Stimulated activated CD4-positive, alpha-beta T cell treated with anti-CD3 and anti-CD28 coated beads, TNF-alpha, amount 100 ng/mL, for 1 hour (primary cell): ENCODE measurements at places on chromosomes 1 and 21.

GRCh38 chr1:224733027-224733911 lies 117.2 kb downstream of the CNIH3 start:
- no peak for DNase-seq

GRCh38 chr1:100717218-100717617 lies 2.3 kb upstream of the VCAM1 start:
- DNase-seq: no peak

GRCh38 chr1:110875216-110875731 lies 2.3 kb downstream of the CD53 start:
- DNase-seq: no peak

GRCh38 chr1:221664253-221664652 lies 77.6 kb downstream of the DUSP10 start:
- no peak for DNase-seq

DNA sequence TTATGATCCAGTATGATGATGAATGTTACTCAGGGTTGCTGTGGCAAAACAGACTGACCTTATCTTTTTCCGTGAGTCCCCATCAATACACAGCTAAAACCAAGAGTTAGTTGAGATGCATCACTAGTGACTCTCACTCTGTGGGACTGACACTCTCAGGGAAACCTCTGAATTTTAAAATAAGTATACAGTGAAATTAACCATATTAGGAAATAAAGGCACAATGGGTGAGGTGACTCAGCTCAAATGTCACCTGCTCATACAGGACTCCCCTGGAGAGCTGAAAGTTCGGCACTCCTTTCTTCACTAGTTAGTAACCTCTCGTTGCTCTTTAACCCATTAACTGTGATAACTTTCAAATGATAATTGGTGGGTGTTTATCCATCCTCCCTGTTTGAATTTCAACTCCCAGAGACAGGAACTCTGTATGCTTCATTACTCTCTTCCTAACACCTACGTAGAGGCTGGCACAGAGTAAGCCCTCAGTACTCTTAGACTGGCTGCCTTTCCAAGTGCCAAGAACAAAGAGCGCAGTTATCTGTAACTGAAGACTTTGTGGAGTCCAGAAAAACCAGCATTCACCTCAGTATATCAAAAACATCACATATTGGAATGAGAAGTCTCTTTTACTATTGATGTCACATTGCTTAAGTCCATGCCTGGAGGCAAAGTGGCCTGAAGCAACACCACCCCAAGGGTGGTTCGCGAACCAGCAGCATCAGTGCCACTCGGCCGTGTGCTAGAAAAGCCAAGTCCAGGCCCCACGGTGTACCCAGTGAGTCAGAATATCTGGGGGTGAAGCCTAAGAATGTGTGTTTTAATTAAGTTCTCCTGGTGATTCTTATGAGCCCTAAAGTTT lies 91.1 kb downstream of the NIBAN1 start:
- DNase-seq: no peak

DNA sequence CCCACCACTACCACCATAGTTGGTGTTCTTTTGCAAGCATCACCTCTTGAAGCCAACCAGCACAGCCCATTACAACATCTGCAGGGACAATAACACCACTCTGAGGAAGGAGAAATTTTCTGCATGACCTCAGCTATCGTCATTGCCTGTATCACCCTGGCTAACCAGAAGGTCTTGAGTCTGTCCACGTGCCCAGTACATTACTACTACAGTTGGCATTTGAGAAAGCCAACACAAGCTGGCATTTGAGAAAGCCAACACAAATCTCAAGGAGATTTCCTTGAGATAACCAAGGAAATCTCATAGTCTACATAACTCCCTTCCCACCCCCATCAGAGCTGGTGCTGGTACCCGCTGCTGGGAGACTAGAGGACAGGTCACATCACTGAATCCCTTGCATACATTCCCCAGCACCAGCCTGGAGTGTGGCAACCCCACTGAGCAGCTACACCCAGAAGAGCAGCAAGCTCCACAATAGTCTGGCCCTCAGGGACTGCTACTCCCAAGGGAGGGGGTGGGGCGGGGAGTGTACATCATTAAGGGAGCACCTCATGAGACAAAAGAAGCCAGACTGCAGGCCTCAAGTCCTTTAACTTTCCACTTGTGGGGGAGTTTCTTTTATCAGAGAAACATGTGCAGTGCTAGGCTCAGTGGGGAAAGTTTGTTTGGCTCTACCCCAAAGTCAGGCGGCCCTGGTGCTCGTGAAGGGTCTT lies 46.0 kb upstream of the GUCA2A start:
- no peak for DNase-seq

- no peak for DNase-seq
Measured at GRCh38 chr1:55774446-55774845, 559.3 kb upstream of the USP24 start.

- DNase-seq: peak; percentile 15
Measured at GRCh38 chr1:147700042-147701006, 30.0 kb upstream of the ACP6 start.

GRCh38 chr21:36015045-36015444 lies 45.3 kb downstream of the SETD4 start:
- no peak for DNase-seq

- DNase-seq: no peak
Measured at GRCh38 chr1:224761245-224761644, 145.1 kb downstream of the CNIH3 start.

DNA sequence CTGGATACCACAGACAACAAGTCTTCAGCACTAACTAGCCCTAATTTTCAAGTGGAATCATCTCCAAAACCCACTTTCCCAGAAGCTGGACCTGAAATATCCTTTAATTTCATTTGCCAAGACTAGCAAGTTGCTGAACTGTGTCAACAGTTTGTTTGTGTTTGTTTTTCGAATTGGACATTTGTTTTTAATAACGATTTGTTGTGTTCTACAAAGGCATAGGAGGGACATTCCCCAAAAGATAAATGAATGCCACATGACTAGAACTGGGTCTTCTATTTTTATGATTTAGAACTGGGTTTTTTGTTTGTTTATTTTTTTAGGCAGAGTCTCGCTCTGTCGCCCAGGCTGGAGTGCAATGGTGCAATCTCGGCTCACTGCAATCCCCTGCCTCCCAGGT lies 17.9 kb downstream of the LUZP1 start:
- no peak for DNase-seq

GRCh38 chr1:180392020-180392419 lies 110.4 kb downstream of the ACBD6 start:
- DNase-seq: no peak
